ENCODE measurements at places on chromosomes 7 and 10.

DNA sequence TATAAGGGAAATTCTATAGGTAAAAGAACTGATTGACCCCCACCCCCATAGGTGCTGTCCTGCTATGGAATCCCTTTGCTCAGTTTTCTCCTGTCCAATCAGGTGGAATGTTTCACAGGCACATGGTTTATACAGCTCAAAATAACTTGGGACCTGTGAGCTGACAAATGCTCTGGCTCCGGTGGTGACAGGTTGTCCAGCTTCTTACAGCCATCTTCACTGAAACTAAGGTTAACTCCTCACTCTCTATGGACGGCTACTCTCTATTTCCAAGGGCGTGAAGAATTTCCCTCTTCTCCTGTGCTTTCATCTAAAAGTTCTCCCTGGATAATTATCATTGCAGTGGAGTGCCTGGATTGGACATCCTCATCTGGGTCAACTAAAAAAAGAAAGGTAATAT lies at the start of gene MYPN:
Gene MYPN, plus strand, starts transcription at position 158 of the 400 bp plus-strand sequence. CDS start 11,951 bp downstream, outside the sequence.
- no peak for DNase-seq

DNA sequence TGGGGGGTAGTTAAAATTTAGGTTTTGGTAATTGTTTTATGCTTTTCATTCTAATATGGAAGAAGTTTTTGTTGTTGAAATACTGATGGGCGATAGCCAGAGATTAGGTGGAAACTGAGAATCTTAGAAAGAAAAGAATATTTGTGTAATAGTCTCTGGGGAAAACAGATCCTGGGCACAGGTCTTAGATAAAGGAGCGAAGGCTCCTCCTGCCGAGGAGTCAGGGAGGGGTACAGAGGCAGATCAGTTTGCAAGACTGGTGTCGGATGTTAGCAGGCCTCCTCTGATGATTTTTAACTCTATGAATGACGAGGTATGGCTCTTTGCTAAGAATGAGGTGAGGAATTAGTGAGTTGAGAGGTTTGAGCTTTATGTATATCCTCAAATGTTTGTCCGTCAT lies 339.7 kb downstream of the HGF start:
- DNase-seq, result no peak

GRCh38 chr10:66804962-66805361 lies 120.9 kb upstream of the LRRTM3 start:
- DNase-seq, result no peak

- no peak for DNase-seq
Observed at GRCh38 chr7:28160551-28160991, 20.0 kb downstream of the JAZF1 start.

DNA sequence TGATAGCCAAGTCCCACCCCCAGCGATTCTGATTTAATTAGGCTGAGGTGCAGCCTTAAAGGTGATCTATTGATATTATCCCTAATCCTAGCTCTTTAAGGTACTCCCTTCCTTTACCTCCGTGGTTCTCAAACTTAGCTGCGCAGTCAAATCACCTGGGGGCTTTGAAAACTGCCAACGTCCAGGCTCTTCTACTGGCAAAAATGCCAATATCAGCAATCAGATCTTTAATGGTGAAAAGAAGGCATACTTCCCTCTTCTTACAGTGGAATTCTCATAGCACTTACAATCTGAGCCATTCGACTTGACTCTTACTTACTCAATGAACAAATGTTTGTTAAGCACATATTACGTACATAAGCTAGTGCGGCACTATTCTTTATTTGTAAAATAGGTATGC lies 704 bp upstream of the SLC35B4 start:
- DNase-seq, result no peak

DNA sequence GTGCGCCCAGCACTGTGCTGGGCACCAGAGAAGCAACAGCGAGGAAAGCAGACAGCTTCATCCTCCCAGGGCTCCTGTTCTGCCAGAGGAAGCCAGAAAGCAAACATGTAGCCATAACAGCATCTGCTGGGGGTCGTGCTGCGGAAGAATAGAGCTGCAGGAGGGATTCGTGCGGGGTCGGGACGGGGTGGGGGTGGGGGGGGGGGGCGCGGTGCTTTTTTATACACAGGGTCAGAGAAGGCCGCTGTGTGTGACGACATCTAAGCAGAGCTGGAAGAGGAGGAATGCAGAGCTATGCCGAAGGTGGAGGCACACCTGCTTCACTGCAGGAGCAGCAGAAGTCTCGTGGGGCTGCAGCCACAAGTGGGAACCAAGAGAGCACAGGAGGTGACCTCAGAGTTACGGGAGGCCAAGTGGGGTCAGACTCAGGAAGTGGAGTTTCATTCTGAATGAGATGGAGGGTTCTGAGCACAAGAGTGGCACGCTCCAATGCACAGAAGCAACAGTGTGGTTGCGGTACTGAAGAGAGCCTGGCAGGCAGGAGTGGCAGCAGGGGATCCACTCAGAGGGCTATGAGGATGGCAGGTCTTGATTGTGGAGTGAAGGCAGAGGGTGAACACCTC lies 11.1 kb downstream of the PKD1L1 start:
- DNase-seq, result no peak

Measured in COR-L47 (cell line).